ENCODE measurements at places on chromosomes 1 and 21. TPM values are rescaled to one million over a fixed set of nuclear protein-coding genes. Genes with fewer than 3 reads are reported as not detected.

GRCh38 chr1:67126111-67126746, 8.5 kb downstream of the C1orf141 start:
- DNase-seq = no peak

DNA sequence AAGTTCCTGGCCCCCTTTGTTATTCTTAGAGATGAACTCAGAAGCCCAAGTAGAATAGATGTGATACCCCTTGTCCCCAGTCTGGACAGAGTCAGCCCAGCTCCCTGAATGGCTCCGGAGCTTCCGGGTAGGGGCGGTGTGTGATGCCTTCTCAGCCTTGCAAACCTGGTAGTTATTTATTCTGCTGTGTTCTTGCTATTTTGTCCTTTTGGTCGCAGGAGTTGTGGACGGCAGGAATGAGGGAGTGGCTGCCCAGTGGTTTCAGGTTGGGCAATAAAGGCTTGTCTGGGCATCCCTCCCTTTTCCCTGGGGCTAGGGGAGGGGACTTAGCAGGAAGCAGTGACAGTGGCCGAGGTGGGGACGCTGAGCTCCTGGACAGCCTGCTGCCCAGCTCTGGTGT, 2.8 kb downstream of the PTPRU start:
- no peak for DNase-seq

The CYP4A11 gene
- total RNA-seq = not detected

The MRPS14 gene
- 44.0 TPM for total RNA-seq

GRCh38 chr1:180343921-180344769, 114.1 kb downstream of the LHX4 start:
- no peak for DNase-seq
